ENCODE measurements at places on chromosomes 4 and X.

- no peak for DNase-seq
Measured at GRCh38 chrX:72475338-72475737, 97.3 kb downstream of the HDAC8 start.

DNA sequence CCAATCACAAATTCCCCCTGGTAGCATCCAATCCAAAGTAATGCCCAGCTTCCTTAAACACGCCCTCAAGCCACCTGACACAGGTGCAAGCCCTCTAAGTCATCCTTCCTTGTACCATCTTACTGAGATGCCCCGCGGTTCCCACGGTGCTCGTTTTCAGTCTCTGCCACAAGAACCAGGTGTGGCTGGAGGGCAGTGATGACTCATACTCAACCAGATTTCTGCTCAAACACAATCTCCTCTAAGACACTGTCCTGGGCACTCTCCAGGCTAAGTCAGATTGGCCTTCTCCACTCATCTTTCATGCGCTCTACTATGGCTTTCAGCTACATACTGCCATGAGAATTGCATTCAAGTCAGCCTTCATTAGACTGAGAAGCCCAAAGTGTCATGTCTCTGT lies 3.5 kb downstream of the SH3KBP1 start:
- no peak for DNase-seq

GRCh38 chrX:99301990-99302389 lies 1108.1 kb downstream of the PCDH19 start:
- DNase-seq, result no peak

- DNase-seq, result no peak
Measured at GRCh38 chr4:103996064-103996463, 276.3 kb upstream of the TACR3 start.

GRCh38 chr4:186931519-186931918 lies 207.9 kb upstream of the FAT1 start:
- no peak for DNase-seq
